ENCODE measurements at places on chromosomes 13 and 19.

GRCh38 chr13:111116856-111117255 is 1.7 kb downstream of the ARHGEF7 start:
- no peak for DNase-seq

GRCh38 chr13:33322543-33322809 is 36.9 kb upstream of the STARD13 start:
- no peak for DNase-seq

GRCh38 chr13:64397701-64398100 is 2832.4 kb downstream of the PCDH9 start:
- DNase-seq: no peak

DNA sequence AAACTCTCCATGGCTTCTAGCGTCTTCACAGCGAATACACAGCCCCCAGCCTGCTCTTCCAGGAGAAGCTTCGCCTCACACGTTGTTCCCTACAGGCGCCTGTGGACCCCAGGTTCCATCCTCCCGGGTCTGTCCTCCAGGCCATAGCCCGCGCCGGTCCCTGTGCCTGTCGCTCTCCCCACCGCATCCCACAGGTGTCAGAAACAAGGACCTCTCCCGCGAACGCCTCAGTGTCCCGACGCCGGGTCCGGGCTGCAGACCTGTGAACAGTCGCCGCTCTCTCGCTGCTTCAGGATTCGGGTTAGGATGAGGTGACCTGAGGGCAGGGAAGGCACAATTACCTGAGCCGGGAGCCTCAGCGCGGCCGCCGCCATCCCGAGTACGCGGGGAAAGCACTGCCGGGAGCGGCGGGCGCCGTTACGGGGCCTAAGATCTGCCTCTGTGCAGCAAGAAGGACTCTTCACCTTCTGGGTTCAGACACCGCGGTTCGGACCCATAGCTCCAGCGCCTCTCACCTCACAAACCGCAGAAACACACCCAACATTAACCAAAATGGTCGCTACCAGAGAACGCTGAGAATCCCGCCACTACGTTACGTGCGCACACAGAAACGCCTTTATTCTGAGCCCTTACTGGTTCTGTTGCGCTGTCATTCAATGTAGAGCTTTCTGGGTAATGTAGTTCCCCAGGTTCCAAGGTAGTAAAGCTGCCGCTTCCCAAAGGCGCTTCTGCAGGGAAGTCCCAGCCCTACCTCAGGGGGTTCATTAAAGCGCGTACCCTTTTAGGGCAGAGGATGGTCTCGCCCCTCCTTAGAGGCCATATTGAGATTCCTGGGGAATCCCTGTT is at the start of gene ZNF418:
Gene ZNF418 (minus strand): TSS at position 583 of the 846 bp plus-strand sequence. CDS start 1,580 bp downstream, outside the sequence.
- DNase-seq: peak; percentile 55

DNA sequence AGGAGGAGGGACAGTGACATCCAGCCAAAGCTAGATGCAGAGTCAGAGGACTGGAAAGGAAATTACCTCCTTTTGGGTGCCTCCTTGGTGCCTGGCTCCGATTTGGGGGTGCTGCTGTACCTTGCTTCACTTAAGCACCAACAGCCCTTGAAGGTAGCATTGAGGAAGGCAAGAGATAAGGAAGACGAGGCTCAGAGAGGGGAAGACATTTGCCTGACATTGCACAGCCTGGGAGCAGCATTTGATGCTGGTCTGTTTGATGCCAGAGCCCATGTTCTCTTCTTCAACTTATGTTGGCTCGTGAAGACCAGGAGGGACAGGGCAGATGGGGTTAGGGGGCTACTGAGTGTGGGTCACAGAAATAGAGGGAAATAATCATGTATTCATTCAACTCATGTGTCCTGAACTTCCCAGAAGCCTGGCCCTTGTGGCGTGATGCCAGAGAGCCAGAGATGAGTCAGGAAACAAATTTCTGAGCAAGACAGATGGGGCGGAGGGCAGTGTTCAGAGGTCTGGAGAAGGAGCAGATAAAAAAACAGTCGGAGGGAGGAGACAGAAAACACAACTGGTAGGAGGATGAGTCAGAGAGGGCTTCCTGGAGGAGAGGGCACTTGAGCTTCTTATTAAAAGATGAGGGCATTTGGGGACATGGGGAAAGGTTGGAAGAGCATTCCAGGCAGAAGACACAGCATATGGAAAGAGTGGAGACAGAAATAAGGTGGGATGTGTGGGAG is 3.0 kb upstream of the C19orf81 start:
- DNase-seq: no peak

DNA sequence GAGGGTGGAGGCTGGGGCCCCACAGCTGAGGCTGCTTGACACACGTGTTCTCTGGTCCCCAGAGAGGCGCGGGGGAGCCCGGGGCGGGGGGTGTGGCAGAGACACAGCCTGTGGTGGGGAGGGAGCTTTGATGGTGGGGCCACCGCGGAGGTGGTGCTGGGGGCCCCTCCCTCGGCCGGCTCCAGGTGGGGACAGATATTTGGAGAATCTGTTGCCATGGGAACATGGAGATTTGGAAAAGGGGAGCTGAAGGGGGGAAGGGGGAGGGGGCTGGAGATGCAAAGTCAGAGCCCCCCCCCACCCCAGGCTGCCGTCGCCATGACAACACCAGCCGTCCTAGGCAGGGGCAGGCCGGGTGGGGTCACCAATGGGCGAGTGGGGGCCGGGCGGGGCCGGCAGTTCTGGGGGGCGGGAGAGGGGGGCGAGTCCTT is 1.2 kb downstream of the PRKCG start:
- DNase-seq: peak; percentile 80

DNA sequence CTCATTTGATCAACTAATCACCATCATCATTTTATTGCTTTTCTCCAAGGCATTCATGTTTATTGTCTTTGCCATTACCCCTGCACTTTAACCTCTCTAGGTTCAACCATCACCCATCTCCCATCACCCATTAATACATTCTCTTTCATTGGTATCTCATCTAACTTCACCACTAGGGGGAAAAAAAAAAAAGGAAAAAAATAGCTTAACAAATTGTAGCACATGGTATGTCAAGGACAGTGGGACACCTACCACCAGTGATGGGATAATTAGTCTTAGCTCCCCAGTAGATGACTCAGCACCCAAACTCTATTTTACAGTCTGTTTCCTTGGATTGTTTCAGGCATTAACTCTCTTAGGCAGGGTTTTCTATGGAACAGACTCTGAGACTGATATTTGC is 1770.2 kb upstream of the MIR17HG start:
- DNase-seq: no peak

- no peak for DNase-seq
Measured at GRCh38 chr13:98315902-98316301, 138.8 kb upstream of the RNF113B start.

DNA sequence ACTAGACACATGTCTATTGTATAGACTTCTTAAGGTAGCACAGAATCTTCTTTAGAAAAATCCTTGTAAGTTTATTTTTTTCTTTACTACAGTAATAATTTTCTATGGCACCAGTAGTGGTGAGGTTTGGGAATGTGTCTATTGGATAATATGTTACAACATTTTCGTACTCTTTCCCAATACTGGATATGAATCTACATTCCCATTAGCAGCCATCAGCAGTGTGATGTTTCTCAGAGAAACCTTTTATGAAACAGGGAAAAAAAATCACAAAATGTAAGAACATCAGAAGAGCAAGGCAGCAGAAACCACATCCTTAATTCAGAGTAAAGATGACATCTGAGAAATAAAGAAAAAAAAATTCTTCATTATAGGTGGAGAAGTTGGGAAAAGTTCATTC is 83.3 kb downstream of the POSTN start:
- DNase-seq: no peak

All from upper lobe of left lung (tissue), 6 donors.